ENCODE measurements at places on chromosomes 2 and 18. TPM values are rescaled to one million over a fixed set of nuclear protein-coding genes. Genes with fewer than 3 reads are reported as not detected.

GRCh38 chr2:30276455-30276911 lies 45.1 kb downstream of the LBH start:
- DNase-seq: no peak

DNA sequence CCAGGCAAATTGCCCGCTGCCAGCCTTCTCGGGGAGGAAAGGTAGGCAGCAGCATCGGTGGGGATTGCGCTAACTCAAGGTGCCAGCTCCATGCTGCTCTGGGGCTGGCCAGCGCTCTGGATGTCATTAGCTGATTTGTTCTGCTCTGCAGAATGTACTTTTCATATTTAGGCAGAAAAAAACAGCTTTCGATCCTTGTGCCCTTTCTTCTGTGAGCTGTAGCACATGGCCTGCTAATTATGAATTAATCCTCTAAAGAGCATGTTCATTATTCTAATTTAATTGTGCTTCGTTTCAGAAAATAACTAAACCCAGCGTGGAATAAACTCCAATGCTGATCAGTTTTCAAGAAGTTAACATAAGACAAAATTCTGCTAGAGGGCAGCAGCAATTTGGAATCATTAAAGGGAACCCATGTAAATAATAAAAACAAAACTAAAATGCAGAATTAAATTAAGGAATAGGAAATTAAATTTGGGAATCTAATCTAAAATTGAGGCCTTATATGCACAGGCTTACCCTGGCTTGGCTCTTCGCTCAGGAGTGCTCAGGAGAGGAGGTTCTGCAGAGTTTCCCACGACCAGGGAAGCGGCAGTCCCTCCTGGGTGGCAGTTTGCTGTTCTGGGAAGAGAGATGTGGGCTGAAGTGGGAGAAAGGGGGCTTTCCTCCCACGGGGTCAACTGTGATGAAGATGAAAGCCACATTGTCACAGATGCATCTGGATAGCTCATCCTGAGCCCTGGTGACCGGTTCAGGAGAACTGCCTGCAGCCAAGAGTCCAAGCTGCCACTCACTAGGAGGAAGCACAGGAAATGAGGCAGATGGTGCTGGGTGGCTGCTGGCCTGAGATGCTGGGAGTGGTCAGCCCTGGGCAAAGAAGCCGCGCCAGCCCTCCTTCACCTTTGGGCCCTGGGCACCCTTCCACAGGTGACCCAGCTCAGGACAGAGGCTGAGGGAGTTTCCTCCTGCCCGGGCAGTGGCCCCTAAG lies 93.2 kb upstream of the PKDCC start:
- DNase-seq: no peak

GRCh38 chr2:207122651-207123334 lies 43.0 kb downstream of the KLF7 start:
- DNase-seq: no peak

GRCh38 chr2:124286089-124286783 lies 261.1 kb downstream of the CNTNAP5 start:
- DNase-seq: no peak

DNA sequence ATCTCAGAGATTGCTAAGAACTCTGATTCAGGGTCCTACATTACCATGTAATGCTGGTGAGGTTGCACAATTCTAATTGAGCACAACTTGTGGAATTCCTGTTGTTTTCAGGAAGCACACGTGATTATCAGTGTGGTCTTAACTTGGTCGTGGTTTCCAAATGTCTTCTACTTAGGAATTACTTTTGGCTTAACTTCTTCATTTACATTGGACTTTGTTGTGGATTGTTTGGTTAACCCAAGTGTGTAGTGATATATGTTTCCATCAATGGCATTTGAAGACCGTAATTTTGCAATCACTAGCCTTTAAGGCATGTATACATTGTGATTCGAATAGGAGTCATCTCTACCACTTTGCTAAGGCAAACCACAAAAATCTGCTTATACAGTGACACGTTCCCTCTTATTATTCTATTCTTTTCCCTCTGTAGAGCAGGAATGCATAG lies 373.3 kb downstream of the IRS1 start:
- DNase-seq: peak; percentile 86

- no peak for DNase-seq
These were observed 4.3 kb downstream of the TSHZ1 start for GRCh38 chr18:75214766-75215510.

DNA sequence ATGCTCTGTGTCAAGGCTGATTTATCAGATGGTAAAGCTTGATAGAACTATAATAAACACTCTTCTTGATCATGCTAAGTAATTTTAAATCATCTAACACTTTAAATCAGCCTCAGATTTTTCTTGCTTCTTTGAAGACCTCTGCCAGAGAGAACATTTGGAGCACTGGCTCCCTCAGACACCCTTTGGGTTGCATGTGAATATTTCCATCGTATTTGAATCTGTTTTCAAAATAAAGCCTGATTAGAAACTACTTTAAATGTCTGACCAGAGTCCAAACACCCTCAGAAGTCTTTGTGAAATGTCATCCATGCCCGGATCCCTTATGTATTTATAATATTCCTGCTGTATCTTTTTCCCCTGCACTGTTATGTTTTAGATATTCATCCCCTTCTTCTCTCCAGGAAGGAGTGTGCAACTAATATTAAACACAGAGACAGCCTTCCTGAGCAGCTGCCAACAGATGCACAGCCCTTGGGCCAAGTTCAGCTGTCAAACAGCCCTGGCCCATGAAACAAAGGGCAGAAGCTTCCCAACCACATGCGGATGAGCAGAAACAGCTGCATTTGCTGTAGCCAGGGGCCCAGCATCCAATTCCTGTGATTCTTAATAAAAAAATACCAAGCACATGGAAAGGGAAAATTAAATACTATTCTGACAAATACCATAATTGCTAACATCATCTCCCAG lies 46.5 kb downstream of the DPP10 start:
- DNase-seq: no peak

DNA sequence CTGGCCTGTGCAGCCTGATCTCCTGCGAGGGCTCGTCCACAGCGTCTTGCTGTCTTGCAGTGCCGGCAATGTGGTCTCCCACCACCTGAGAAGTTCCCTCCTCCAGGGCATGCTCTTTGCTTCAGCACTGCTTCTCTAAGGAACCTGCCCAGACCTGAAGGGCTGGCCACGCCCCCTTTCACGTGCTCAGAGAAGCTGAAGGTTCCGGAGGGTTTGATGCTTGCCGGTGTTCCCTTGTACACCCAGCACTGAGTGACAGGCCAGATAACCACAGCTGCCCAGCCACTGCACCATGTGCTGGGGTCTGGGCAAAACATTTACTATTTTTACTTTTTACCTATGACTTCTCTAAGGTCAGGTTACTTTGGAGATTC lies 1.7 kb upstream of the POLR2D start:
- no peak for DNase-seq

DNA sequence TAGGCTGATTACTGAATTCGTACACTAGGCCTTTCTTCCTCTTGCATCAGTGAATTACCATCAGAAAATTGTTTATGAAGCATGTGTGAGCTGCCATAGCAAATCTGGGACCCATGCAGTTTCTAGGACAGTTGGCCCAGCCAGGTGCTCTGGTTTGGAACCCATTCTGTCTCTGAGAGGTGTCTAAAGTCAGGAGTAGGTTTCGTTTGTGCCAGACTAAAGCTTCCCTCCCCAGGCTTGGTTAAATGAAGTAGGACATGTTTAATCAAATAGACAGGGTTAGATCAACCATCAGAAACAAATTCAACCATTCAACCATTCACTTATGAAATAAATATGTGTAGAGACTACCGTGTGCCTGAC lies 176.9 kb downstream of the ALPK2 start:
- DNase-seq: no peak

DNA sequence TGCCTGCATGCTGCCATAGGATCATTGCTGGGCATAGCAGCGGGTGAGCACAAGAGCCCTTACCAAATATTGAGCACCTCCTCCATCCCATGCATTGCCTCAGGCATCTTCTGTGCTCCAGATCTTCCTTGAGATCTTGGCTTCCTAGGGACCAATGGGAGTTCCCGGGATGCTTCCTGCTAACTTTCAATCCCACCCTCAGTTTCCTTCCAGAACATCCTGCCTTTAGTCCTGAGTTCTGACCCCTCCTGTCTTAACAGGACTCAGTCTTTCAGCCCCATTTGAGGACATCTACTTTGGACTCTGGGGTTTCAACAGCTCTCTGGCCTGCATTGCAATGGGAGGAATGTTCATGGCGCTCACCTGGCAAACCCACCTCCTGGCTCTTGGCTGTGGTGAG lies 15.3 kb downstream of the SLC14A1 start:
- DNase-seq: no peak

DNA sequence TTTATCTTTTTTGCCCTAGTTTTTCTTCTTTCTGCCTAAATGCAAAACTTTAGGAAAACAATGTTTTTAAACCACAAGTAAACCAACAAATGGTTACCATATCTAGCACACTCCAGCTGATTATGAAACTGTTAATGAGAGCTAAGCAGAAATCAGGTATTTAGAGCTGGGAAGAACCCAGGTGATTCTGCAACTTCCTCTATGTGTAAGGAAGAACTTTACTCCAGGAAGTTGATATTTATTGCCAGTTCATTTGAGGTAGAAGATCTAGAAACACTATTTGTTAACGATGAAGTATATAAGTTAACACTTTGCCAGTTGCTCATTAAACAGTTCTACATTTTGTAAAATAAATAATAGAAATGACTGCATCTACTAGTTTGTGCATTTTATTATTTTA lies 409.7 kb downstream of the XIRP2 start:
- no peak for DNase-seq

DNA sequence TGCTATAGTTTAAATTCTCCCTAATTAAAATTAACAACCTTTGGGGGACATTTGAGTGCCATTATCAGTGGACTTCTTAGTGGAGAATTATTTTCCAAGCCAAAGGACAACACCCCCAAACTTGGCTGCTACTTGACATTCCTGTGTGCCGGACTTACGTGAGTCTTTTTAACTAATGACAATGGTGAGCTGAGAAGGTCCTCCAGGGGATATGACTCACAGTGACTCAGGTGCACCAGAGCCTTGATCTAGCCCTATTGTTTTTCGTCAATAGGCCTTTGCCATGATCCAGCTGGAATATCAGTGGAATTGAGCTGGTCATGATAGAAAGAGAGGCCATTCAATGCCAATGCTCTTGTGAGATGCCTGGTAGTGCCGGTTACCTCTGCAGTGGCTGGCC lies 118.1 kb upstream of the CXCR4 start:
- DNase-seq: peak; percentile 88

- no peak for DNase-seq
These were observed 26.0 kb downstream of the MARCO start for GRCh38 chr2:118968042-118968441.

DNA sequence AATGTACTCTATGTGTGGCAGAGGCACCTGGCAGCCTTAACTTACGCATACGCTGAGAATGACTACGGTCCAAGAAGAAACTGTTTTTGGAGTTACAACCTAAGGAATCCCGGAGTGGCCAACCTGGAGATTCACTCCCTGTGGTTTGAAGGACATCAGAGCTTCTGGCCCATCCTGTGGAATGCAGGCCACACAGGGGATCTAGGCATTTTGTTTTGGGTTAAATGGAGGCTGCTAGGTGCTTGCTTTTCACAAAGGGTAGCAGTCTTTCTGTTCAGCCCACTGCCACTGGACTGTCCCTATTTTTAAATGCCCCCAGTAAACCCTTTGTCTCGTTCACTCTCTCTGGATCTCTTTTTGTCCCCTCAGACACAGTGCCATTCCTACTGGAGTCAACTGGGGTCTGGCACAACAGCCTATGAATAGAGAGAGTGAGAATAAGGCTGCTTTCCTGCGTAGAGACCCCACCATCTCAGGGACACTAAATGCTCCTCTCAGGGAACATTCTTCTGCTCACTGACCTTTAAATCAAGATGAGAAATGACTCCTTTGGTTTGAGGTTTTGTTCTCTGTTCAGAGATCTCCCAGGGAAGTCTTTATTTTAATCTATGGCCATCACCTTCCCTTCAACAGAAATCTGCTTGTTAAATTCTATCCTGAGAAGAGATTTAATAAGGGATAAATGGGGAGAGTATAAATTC lies 124.9 kb downstream of the B3GNT2 start:
- no peak for DNase-seq

GRCh38 chr2:237473878-237474441 lies 13.1 kb upstream of the MLPH start:
- peak; percentile 97 for DNase-seq

GRCh38 chr2:177692042-177692782 lies 299.6 kb downstream of the AGPS start:
- peak; percentile 35 for DNase-seq

- DNase-seq: peak; percentile 59
These were observed 101.7 kb upstream of the NOSTRIN start for GRCh38 chr2:168700615-168701245.

DNA sequence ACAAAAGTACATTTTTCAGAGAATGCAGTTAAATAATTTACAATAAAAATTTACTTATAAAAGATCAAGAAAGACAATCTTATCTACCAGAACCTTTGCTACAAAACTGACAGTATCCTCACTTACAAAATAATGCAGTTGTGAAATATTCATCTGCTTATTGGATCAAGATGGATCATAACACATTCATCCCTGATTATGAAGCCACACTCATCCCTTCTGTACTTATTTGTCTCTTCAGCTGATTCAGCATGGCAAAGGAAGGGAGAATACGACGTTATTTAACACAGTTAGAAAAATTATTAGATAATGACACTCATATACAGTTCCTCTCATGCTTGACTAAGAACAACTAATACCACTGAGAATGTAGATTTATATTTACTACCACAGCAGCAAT lies 46.4 kb downstream of the TCF4 start:
- DNase-seq: no peak

DNA sequence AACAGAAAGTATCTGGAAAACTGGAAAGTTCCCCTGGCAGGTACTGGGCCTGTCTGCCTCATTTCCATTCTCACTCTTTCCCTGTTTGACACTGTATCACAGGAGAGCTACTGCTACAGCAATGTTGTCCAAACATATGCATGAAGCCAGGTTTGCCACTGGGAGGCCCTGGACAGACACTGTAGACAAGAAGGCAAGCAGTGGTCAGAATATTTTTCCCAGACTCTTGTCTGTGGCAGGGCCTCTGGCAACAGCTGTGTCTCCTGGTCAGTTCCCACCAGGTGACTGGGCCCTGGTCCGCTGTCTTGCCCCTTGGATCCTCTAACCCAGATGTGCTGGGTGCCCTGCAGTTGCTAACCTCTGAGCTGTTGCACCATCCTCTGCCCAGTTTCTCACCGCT lies 178.9 kb upstream of the FANCL start:
- DNase-seq: no peak

DNA sequence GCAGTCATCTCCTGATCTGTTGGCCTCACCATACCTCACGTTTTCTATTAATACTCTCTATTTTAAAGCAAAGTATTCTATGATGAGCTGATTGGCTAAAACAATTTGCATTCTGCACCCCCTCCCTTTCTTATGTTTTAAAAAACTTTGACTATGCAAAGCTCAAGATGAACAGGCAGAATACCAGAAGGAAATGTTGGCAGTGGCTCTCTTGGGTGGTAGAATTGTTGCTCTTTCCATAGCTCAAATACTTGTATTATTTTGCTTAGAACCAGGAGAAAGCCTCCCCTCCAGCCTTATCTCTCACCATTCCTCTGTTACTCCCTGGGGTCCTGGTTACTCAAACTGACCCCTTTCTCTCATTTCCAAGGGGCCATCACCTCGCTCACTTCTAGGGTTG lies 14.4 kb downstream of the GPR45 start:
- no peak for DNase-seq

The TNS1 gene
- total RNA-seq: 2.5 TPM

The DSG1 gene
- total RNA-seq: not detected

The CAPN13 gene
- total RNA-seq: not detected

The PROKR1 gene
- not detected for total RNA-seq

The STAT4 gene
- 0.59 TPM for total RNA-seq

The EIF2AK2 gene
- total RNA-seq: 30.9 TPM

The UGT1A3 gene
- not detected for total RNA-seq

The CNDP1 gene
- total RNA-seq: not detected
